ENCODE measurements at places on chromosomes 13 and 19. TPM values are rescaled to one million over a fixed set of nuclear protein-coding genes. Genes with fewer than 3 reads are reported as not detected.

- H3K27ac ChIP-seq, result no peak overlapping the region
- H3K36me3 ChIP-seq, result peaks cover 58% of the 10 kb centered on the region
- DNase-seq, result no peak
- H3K4me1 ChIP-seq, result peaks cover 16% of the 10 kb centered on the region
- no peak overlapping the region for H3K4me3 ChIP-seq
Measured at GRCh38 chr19:55671054-55671378, 4.0 kb upstream of the EPN1 start.

DNA sequence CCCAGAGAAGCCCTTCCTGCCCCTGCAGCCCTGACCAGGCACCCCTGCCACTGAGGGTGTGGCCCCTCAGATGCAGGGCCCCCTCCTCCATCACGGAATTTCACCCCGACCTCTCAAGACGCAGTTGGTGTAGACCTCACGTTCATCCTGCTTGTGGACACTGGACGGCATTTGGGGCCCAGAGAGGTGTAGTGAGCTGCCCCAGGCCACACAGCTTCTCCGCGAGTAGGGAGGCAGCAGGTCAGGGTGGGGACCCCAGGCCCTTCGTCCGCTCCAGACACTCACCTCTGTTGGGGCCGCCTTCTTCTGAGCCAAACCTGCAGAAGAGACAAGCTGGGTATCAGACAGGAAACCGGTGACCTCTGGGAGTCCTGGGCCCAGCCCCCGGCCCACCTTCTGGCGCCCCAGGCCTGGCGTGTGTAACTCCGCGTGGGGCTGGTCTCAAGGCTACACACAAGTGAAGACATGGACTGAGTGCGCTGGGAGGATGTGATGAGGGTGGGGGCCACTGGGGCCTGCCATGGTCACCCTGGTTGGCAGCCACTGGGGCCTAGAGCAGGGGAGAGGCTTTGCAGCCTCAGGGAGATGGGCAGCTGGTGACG lies 33.1 kb downstream of the PIP5K1C start:
- no peak overlapping the region for H3K27ac ChIP-seq
- no peak overlapping the region for H3K4me3 ChIP-seq
- DNase-seq, result no peak
- peaks cover 49% of the 10 kb centered on the region for H3K4me1 ChIP-seq

GRCh38 chr13:66967811-66968597 lies 262.1 kb downstream of the PCDH9 start:
- no peak overlapping the region for H3K27ac ChIP-seq
- DNase-seq, result no peak
- H3K4me1 ChIP-seq, result no peaks in the 10 kb centered on the region
- H3K36me3 ChIP-seq, result no peaks in the 10 kb centered on the region
- H3K4me3 ChIP-seq, result no peak overlapping the region

- H3K4me3 ChIP-seq, result no peak overlapping the region
- peaks cover 12% of the 10 kb centered on the region for H3K4me1 ChIP-seq
- peaks cover 3% of the 10 kb centered on the region for H3K27me3 ChIP-seq
- H3K36me3 ChIP-seq, result no peaks in the 10 kb centered on the region
Measured at GRCh38 chr19:4233282-4233853, 4.0 kb downstream of the EBI3 start.

GRCh38 chr13:24625331-24625731 lies 54.9 kb upstream of the ATP12A start:
- H3K36me3 ChIP-seq, result no peaks in the 10 kb centered on the region
- no peak overlapping the region for H3K4me3 ChIP-seq
- no peak overlapping the region for H3K27ac ChIP-seq
- no peak for DNase-seq
- no peaks in the 10 kb centered on the region for H3K4me1 ChIP-seq

C1QTNF9 gene
- 3.5 TPM for total RNA-seq

CEACAM16 gene
- total RNA-seq, result 0.62 TPM

DNA sequence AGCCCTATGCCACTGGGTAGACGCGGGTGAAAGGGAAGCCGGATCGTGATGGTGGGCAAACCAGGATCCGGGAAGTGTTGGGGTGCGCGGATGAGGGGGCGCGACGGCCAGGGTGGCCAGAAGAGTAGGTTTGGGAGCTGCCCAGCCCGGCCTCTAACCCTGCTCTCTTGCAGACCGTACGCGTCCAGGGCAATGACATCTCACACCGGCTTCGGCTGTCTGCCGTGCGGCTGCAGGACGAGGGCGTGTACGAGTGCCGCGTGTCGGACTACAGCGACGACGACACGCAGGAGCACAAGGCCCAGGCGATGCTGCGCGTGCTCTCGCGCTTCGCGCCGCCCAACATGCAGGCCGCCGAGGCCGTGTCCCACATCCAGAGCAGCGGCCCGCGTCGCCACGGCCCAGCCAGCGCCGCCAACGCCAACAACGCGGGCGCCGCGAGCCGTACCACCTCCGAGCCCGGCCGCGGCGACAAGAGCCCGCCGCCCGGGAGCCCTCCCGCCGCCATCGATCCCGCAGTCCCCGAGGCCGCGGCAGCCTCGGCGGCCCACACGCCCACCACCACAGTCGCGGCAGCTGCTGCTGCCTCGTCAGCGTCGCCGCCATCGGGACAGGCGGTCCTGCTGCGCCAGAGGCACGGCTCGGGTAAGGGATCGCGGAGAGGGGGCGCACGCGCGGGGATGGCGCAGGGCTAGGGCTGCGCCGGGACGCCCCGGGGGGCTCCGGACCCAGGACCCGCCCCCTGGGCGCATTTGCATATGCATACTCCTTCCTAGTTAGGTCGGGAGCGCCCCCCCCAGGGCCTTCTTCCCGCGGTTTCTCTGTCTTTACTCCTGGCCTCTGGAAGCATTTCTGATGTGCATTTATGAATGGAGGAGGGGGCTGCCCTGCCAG lies 4.1 kb downstream of the VSTM2B start:
- H3K27ac ChIP-seq, result no peak overlapping the region
- no peaks in the 10 kb centered on the region for H3K36me3 ChIP-seq
- H3K27me3 ChIP-seq, result peaks cover 87% of the 10 kb centered on the region
- DNase-seq, result no peak
- H3K4me3 ChIP-seq, result no peak overlapping the region

- peaks cover 84% of the 10 kb centered on the region for H3K36me3 ChIP-seq
- no peaks in the 10 kb centered on the region for H3K27me3 ChIP-seq
- H3K4me3 ChIP-seq, result no peak overlapping the region
- no peak overlapping the region for H3K27ac ChIP-seq
Measured at GRCh38 chr19:35013041-35013819, 13.1 kb downstream of the GRAMD1A start.

GRCh38 chr13:43424412-43424811 lies 362.4 kb downstream of the ENOX1 start:
- no peak overlapping the region for H3K27ac ChIP-seq
- H3K27me3 ChIP-seq, result no peaks in the 10 kb centered on the region
- H3K4me1 ChIP-seq, result no peaks in the 10 kb centered on the region
- no peak overlapping the region for H3K4me3 ChIP-seq

DNA sequence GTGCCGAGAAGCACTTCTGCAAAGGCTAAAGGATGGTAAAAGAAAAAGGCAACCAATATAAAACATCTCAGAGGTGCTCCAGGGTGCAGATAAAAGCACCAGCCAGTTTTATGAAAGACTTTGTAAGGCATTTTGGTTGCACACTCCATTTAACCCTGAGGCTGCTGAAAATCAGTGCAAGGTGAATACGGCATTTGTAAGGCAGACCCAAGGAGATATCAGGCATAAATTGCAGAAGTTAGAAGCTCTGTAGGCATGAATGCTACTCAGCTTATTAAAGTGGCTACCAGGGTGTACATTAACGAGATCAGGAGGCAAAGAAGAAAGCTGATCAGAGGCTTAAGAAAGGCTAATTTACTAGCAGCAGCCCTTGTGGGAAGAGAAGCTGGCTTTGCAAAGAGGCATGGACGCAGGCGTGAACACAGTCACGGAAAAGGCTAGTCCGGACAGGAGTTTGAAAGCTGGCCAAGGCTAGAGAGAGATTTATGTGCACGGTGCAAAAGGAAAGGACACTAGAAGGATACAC lies 99.6 kb downstream of the ZNF429 start:
- peaks cover 8% of the 10 kb centered on the region for H3K4me1 ChIP-seq
- H3K27me3 ChIP-seq, result no peaks in the 10 kb centered on the region
- H3K4me3 ChIP-seq, result peak overlapping the region; percentile 27
- no peak overlapping the region for H3K27ac ChIP-seq
- no peaks in the 10 kb centered on the region for H3K36me3 ChIP-seq

DNA sequence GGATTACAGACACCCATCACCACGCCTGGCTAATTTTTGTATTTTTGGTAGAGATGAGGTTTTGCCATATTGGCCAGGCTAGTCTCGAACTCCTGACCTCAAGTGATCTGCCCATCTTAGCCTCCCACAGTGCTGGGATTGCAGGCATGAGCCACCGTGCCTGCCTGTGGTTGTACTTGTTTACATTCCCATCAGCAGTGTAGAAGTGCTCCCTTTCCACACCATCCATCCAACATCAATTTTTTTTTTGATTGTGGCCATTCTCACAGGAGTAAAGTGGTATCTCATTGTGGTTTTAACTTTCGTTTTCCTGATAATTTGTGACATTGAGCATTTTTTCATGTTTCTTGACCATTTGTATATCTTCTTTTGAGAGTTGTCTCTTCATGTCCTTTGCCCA lies 1019.4 kb upstream of the SLC10A2 start:
- no peaks in the 10 kb centered on the region for H3K4me1 ChIP-seq
- H3K36me3 ChIP-seq, result no peaks in the 10 kb centered on the region
- H3K27me3 ChIP-seq, result no peaks in the 10 kb centered on the region
- no peak overlapping the region for H3K27ac ChIP-seq

DNA sequence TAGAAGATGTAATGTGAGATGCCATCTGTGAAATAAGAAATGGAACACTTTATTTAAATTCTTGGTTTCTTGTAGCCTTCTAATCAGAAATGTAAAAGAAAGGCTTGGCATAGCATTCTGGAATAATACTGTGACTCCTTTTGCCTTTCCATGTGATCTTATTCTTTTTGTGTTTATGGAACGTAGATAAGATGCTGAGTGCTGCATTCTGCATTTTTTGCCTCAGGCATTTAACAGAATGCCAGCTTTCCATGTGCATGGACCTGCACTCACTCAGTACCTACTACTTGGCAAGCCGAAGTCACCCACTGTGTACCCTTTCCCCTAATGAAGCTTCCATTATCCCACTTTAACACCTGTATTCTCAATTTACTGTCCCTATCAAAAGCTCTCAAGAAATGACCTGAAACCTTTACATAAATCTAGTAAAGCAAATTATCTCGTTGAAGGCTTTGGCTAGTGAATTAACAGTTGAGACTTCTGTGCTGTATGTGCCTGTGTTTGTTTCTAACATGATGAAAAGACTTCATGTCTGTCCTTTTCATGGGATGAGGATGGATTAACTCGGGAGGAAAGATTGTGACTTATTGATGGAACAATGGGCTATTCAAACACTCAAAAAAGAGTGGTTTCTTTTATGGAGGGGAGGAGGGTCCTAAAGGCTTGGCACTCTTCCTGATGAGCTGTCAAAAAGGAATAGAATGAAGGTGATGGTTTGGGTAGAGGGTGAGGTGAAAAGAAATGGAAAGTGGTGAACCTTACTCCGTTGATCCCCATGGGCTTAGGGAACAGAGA lies 44.7 kb upstream of the FRY start:
- no peaks in the 10 kb centered on the region for H3K27me3 ChIP-seq
- no peaks in the 10 kb centered on the region for H3K36me3 ChIP-seq
- no peak overlapping the region for H3K27ac ChIP-seq
- no peak overlapping the region for H3K4me3 ChIP-seq
- no peak for DNase-seq
- H3K4me1 ChIP-seq, result no peaks in the 10 kb centered on the region

DNA sequence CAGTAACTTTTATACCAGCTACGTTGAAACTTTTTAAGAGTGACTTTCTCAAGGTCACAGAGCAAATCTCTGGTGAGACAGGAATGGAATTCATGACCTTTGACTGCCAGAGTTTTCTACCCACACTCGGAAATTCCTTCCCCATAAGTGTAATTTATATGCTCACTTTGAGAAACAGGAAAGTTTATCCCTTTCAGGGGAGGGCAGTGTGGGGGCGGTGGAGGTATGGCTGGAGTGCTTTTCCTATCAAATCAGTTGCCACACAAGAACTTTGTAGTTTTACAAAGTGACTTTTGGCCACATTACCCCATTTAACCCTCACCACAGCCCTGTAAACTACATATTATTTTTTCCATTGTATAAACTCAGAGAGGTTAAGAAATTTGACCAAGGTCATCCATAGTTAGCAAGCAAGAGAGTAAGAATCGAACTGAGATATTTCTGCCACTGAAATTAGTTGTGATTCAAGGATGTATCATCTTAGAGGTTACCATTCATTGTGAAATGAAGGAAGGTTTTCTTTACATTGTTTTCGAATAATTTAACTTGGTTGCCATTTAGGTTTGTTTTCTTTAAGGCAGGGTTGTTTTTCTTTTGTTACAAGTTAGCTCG lies 5.9 kb downstream of the KLF12 start:
- H3K4me1 ChIP-seq, result peaks cover 14% of the 10 kb centered on the region
- H3K27me3 ChIP-seq, result no peaks in the 10 kb centered on the region
- H3K36me3 ChIP-seq, result no peaks in the 10 kb centered on the region
- H3K4me3 ChIP-seq, result no peak overlapping the region

DNA sequence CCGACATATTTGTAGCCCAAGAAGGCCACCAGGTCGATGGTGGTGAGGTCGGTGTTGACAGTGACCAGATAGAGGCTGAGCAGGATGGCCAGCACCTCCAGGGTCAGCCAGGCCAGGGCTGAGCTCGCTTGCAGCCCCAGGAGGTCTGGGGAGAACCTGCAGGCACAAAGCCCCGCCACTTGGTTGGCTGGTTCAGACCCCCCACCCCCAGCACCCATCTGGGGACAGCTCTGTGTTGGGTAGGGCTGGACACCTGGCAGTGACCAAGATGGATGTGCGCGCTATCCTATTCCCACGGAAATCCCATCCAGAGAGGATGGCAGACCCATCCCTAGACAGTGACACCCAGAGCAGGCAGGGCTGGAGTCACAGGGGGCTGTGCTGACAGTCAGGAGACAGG lies 3.5 kb downstream of the C19orf33 start:
- no peak for DNase-seq
- H3K27ac ChIP-seq, result no peak overlapping the region
- no peak overlapping the region for H3K4me3 ChIP-seq
- H3K4me1 ChIP-seq, result no peaks in the 10 kb centered on the region
- H3K36me3 ChIP-seq, result peaks cover 29% of the 10 kb centered on the region

- no peak overlapping the region for H3K27ac ChIP-seq
- DNase-seq, result no peak
- H3K4me3 ChIP-seq, result no peak overlapping the region
- no peaks in the 10 kb centered on the region for H3K36me3 ChIP-seq
- no peaks in the 10 kb centered on the region for H3K27me3 ChIP-seq
Measured at GRCh38 chr13:74485757-74486156, 351.6 kb upstream of the KLF12 start.

BEST2 gene
- not detected for total RNA-seq

DNA sequence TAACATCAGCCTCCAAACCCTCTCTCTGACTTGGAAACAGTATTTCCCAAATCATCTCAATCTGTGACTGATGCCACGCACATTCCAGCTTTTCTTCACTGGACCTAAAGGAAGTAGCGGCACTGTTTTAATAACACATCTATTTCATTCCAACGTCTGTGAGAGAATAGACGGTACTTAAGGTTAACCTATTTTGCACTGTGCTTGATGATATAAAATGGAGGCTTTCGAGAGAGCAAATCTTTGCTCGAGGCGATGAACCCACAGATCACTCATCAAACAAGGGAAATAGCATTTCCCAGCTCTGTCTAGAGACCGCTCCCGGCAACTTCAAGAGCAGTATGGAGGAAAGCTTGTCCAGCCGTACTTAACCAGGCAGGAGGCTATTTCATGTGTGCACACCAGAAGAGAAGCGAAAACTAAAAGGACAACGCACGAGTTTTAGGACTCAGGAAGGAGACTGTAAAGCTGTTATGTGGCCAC lies 2.9 kb downstream of the UBL3 start:
- no peaks in the 10 kb centered on the region for H3K36me3 ChIP-seq
- no peaks in the 10 kb centered on the region for H3K27me3 ChIP-seq
- H3K4me3 ChIP-seq, result peak overlapping the region; percentile 49
- H3K4me1 ChIP-seq, result no peaks in the 10 kb centered on the region
- DNase-seq, result peak; percentile 72
- peak overlapping the region; percentile 84 for H3K27ac ChIP-seq

- H3K27ac ChIP-seq, result no peak overlapping the region
- peaks cover 7% of the 10 kb centered on the region for H3K4me1 ChIP-seq
- H3K27me3 ChIP-seq, result no peaks in the 10 kb centered on the region
Measured at GRCh38 chr19:37980419-37981170, 73.6 kb downstream of the SIPA1L3 start.
